ENCODE measurements at places on chromosomes 6 and 20. TPM values are rescaled to one million over a fixed set of nuclear protein-coding genes. Genes with fewer than 3 reads are reported as not detected.

GRCh38 chr20:23291575-23292240, 58.9 kb upstream of the NXT1 start:
- no peak for DNase-seq

DNA sequence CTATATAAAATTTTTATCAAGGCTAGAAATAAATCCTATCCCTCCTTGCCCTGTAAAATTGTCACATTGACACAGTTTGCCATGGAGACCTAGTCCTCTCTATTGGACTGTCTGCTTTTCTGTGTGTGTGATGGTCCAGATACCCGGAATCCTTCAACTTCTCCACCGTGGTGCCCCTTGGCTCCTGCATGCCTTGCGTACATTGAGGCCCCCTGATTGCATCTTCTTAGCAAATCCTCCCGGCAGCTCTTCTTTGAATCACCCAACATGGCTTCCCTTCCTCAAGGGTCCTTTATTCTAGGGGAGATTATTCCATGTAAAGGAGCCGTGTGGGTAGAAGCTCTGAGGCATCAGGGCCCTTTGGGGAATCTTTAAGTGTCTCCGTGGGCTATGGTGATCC, 219.5 kb downstream of the CDC5L start:
- DNase-seq: no peak

GRCh38 chr6:21406316-21406715, 187.2 kb upstream of the SOX4 start:
- no peak for DNase-seq

Gene SYTL3
- 8.3 TPM for total RNA-seq

- DNase-seq: no peak
Measured at GRCh38 chr6:166639921-166640320, 12.9 kb upstream of the RPS6KA2 start.

Gene DEFB124
- total RNA-seq: not detected

- DNase-seq: no peak
Measured at GRCh38 chr6:125554456-125554855, 195.0 kb upstream of the HEY2 start.

DNA sequence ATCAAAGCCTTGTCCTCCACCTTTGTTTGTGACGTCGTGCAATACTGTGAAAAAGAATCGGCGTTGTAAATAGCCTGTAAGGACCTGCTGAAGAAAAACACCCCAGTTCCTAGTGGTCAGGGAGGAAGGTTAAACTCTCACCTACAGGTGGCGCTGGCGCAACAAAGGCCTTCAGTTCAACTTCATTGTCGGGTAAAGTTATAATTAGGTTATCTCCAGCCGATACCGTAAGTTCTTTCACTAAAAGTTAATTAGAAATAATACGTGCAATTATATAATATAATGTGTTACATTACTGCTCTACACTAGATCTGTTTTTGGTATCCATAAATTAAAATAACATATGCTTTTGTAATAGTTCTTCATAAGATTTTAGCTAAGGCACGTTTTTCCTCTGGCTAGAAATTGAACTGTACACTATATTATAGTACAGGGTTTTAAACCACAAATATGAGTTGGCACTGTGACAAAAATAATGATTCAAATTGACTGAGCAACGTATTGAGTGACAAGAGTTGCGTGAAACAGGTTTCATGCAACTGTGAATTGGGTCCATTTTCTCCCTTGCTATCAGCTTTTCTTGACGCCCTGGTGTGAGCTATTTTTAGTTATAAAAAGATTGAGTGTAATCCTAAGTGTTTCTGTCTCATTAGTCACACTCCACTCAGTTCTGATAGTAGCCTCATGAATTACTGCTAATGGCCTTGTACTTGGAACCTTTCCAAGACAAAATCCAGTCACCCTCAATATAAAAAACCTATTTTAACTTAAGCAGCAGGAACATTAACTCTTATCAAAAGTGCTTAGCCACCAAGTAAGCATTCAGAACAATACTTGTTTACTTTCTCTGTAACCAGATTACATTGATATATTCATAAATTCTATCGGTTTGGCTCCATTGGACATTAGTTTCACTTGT, 62.3 kb downstream of the KIAA0319 start:
- DNase-seq: peak; percentile 73

Gene MOCS1
- not detected for total RNA-seq

DNA sequence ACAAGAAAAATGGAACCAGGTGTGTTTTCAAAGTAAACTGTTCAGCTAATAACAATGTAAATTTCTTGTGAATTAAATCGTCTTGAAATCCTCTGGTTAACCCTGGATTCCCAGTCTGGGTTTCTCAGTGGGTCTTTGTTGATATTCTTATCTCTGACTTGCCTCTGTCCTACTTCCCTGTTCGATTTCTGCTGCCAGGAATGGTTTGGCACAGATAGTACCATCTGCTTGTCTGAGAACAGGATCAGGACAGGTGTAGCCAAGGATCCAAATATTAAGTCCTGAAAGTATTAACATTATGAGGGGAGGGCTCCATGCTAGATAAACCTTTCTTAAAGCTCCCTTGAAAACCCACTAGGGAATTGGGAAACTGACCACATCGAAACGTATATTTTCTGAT, 30.1 kb downstream of the ARFGEF2 start:
- DNase-seq: no peak

GRCh38 chr6:12112540-12113189, 100.6 kb downstream of the HIVEP1 start:
- DNase-seq: no peak

Gene THBD
- 3.0 TPM for total RNA-seq

- DNase-seq: no peak
Measured at GRCh38 chr20:31966991-31967655, 828 bp upstream of the XKR7 start.

Gene PRICKLE4
- 9.2 TPM for total RNA-seq

Gene CDSN
- 1.0 TPM for total RNA-seq

DNA sequence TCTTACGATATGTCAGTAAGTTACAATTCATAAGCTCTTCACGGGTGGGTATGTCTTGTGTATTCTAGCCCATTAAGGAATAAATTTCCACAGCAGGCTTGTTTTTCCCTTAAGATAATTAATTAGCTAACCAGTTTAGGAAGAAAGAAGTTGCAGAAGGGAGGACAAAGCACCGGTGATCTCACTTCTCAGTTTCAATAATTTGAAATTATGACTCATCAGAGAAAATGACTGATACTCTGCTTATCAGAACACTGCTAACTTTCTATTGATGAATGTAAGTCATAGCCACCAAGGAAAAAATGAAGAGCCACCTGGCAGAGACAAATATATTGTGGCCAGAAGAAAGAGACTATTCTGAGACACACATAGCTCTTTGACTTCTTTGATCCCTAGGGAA, 35.0 kb upstream of the ENTPD6 start:
- no peak for DNase-seq

DNA sequence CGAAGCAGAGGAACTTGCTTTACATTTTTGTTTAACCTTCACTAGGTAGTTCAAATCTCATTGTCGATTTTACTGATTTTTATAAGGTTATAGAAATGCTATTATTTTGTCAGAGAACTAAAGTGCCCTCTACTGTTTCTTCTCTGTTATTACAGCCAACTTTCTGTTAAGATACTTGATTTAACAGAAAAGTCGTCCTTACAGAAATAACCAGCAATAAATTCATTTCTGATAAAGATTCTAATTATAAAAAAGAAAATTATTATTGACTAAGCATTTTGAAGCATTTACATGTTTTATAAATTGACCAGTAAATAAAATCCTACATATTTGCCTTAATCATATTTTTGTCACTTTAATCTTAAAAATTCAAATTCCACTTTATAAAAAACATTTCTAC, 60.8 kb downstream of the OGFRL1 start:
- peak; percentile 45 for DNase-seq

- no peak for DNase-seq
Measured at GRCh38 chr6:147322299-147323162, 118.3 kb downstream of the STXBP5 start.

DNA sequence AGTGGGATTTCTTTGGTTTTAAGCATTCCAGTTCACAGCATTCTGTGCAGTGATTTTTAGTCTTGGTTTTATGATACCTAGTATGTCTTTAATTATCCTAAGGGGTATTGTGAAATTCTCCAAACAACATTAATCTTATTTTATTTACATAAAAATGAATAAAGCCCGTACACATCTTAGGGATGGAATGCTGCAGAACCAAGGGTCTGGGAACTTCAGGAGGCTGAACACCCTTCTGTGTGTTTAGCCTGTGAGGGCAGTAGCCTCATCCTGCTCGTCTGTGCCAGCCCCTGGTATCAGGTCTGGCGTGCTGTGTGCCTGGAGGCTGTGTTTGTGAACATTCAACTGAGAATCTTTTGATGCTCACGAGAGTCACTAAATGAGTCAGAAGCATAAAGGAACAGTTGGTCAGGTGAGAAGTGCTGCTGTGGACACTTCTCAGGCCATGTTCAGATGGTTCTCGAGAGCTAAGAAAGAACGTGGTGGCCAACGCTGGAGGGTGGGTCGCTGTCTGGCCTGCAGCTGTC, 25.2 kb upstream of the C20orf204 start:
- no peak for DNase-seq

DNA sequence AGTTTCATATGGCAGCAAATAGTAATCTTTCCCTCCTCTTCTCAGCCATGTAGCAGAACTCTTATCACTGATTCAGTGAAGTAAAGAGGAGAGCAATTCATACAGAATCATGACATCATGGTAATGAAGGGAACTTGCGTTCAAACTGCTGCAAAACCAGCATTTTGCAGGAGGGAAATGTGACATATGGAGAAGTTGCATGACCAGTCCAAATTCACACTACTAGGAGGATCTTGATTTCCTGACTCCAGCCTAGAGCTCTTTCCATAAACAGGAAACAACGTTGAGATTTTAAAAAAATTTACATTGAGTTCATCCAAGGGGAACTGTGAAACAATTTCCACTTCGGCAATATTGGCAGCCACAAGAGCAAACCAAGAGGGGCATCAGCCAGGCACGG, 63.8 kb downstream of the MBOAT1 start:
- no peak for DNase-seq

- DNase-seq: no peak
Measured at GRCh38 chr6:113047932-113048331, 700.8 kb downstream of the RFPL4B start.

Gene RNF182
- 0.13 TPM for total RNA-seq

GRCh38 chr6:170202416-170203135, 88.3 kb downstream of the DLL1 start:
- no peak for DNase-seq

Gene CENPQ
- total RNA-seq: 9.5 TPM

DNA sequence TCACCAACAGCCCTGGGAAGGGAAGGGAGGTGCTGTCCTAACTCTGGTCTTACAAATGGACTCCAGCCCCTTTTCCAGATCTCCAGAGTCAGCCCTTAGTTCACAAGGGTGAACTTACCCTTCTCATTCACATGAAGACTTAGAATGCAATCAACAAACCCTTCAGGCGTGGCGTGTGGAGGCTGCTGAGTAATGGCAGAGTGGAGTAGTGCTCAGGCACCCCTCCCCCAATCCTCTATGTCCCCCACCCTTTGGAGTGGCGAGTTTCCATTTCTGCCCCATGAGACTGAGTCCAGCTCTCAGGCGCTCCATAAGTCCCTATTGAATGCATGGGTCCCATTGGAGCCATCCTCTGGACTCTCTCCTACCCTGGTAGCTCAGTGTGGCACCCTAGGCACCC, 3.3 kb downstream of the SNAI1 start:
- peak; percentile 12 for DNase-seq

GRCh38 chr20:21391972-21392352, 5.4 kb downstream of the NKX2-4 start:
- no peak for DNase-seq

Gene TMEM217
- total RNA-seq: 5.3 TPM

DNA sequence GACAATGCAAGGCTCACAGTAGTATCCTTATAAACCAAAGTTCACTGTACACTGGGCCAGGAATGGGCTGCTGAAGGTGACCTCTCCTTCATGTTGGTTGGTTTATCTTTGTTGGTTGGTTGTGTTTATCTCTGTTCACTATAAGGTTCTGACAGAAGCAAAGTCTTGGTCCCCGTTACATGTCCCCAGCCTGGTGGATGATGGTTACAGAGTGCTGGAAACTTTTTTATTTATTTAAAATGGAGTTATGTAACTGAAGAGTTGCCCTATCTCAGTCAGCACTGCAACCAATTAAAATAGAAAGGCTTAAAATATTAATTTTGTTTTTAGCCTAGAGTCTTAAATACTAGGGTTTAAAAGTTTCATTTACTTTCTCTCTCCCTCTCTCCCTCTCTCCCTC, 100.6 kb downstream of the SLC16A10 start:
- no peak for DNase-seq

- peak; percentile 94 for DNase-seq
Measured at GRCh38 chr6:15284743-15285142, 38.9 kb downstream of the JARID2 start.

Gene SUMO4
- total RNA-seq: 1.8 TPM

DNA sequence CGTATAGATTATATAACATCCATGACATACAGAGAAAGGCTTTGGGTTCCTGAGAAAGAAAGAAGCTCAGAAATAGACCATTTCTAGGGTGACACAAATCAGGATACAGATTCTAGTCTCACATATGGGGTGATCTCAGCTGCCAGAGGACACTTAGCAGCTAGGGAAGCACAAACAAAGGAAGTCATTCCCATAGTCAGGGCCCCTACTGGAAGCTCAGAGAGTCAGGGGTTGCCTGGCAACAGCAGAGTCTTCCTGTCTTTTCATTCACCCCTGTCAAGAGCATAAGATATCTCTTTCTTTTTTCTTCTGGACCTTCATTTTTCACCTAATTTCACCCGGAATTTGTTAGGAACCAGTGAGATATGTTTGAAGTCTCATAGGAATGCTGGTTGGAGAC, 81.9 kb upstream of the IYD start:
- DNase-seq: no peak

DNA sequence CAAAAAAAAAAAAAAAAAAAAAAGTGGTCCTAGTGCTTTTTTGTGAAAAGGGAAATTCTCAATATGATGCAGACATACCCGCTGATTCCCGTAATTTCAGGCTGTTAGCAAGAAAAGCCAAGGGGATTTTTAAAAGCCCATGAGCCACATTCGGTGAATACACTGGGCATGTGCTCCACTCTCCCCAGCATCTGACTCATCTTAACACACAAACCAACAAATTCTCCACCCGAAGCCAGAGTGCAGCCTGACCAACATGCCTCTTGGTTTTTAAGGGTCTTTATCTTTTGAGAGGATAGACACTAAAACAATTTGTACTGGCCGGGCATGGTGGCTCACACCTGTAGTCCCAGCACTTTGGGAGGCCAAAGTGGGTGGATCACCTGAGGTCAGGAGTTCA, 45.5 kb upstream of the CD83 start:
- no peak for DNase-seq

- DNase-seq: no peak
Measured at GRCh38 chr6:99434702-99435530, 9.8 kb upstream of the PNISR start.

DNA sequence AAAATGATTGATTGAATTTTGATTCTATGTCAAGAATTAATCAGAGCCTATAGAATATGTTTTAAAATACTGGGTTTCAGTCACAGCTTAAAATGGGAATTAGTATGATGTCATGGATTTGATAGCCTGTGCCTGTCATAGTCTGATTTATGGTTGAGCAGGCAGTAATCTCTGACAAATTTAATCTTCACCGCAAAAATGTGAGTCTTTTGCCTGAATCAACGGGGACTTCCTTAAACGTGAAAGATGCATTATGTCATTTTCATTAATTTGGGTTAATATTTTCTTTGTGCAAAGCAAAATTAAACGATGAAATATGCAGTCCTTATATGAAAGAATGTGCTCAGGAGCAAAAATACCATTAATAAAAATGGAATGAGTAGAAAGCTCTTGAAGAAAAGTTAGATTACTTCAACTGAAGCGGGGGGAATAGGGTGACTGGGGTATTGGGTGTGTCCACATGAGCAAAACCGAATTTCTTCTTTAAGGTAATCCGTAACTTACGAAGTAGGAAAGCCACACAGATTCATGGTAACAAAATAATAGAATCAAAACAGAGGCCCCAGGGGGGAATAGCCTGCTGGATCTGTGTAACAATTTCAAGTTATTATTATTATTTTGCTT, 339.6 kb upstream of the NOX3 start:
- DNase-seq: no peak

All from PC-9 (cell line).